NCI-H524 (cell line): ENCODE measurements at places on chromosomes 4 and X.
A peak's percentile ranks its signal among the peaks of the same experiment; 100 is the strongest.

GRCh38 chr4:168945291-168945690 is 64.8 kb downstream of the CBR4 start:
- DNase-seq, result peak; percentile 10

- no peak for DNase-seq
Observed at GRCh38 chr4:77636902-77637301, 31.3 kb downstream of the CXCL13 start.

- no peak for DNase-seq
Observed at GRCh38 chrX:3142259-3143042, 101.2 kb downstream of the ARSF start.

GRCh38 chrX:3638280-3638873 is 75.1 kb downstream of the PRKX start:
- DNase-seq, result peak; percentile 3

GRCh38 chrX:115892787-115893671 is 277.5 kb upstream of the AGTR2 start:
- peak; percentile 72 for DNase-seq

DNA sequence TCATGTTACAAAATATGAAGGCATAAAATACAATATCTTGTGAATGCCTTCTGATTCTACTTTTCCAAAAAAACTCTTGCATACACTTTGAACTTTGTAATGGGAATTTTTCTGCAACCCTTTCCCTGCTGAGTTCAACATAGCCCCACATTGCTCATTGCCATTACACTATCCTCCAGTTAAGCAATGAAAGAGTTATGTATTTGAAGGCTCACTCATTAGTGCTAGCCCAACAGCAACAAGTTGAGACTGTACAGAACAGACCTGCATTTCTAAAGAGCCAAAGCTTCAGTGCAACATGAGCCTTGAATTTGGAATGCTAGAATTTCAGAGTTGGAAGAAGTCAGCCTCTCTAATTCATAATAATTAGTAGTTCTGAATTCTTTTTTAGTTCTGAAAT is 44.4 kb upstream of the STAG2 start:
- no peak for DNase-seq

DNA sequence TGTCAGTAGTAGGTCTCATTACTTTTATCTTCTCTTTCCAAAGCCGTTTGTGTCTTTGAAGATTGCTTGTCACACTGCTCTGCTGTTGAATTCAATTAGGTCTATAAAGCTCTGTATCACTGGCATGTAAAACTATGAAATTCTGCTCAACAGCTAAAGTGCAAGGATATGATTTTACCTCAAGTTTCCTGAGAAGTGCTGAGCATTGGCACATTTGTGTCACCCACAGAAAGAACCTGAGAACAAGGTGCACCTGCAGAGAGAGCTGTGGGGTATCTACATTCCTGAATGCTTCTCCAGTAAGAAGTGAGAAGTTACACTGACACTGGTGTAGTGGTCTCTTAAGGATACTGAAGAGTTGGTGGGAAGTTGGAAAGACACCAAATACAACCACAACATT is 274.0 kb downstream of the INPP4B start:
- DNase-seq, result no peak

GRCh38 chr4:173247321-173247720 is 78.7 kb downstream of the GALNT7 start:
- DNase-seq, result peak; percentile 63

DNA sequence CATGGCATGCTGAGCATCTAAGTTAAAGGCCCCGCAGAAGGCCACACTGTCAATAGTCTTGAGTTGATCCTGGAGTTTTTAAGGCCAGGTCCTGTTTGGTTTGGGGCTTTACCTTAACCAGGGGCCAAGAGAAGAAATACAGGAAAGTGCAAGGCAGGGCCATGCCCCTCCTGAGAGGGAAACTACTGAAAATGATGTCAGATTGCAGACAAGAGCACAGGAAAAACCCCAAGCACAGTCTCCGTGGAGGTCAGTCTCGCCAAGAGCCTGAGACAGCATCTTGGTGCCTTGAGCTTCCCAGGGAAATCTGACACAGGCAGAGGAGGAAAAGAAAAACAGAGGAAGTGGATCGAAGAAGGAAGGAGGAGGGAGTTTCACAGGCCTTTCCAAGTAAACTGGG is 32.2 kb upstream of the GATB start:
- no peak for DNase-seq

DNA sequence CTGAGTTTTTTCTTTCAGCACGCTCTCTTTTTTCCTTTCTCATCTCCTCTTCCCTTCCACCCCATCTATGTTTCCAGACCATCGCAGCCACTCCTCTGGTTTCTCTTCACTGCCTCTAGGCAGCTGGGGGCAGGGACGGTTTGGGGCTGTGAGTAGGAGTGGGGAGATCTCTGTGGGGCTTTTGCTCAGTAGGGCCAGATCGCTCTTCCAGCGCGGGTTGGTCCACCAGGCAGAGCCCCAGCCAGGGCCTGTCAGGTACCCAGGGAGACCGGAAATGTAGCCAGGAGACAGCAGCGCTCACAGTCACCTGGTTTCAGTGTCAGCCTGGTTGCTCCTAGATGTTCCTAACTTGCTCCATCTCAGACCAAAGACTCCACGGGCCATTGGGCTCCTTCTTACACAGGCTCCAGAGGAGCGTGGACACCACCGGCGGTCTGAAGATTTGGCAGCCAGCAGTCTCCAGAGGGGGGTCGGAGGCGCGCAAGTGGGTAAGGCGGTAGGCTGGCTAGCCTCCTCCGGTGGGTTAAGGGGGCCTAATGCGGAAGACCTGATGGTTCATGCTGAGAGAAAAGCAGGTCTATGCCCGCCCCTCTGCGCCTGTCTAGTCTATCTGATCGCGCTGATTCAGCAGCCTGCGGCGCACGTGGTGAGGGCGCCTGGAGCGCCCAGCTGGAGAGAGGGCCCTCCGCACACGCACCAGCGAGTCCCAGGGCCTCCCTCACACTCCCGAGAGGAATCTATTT is 1.8 kb downstream of the FGF5 start:
- DNase-seq, result no peak

DNA sequence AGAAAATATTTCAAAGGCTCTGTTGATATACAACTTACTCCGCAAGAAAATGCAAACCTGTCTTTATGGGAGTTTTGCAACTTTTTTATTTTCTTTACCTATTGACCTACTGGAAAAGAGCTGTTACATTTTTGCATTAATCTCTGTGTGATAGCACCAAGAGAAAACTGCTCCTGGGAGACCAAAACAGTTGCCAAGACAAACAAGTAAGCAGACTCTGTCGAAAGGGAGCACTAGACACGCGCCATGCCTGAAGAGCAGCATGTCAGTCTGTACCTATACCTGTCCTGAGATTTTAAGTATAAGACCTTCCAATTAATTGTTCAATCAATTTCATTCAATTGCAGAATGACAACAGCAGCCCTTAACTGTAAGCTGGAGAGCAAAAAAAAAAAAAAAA is 56.0 kb upstream of the TECRL start:
- no peak for DNase-seq

DNA sequence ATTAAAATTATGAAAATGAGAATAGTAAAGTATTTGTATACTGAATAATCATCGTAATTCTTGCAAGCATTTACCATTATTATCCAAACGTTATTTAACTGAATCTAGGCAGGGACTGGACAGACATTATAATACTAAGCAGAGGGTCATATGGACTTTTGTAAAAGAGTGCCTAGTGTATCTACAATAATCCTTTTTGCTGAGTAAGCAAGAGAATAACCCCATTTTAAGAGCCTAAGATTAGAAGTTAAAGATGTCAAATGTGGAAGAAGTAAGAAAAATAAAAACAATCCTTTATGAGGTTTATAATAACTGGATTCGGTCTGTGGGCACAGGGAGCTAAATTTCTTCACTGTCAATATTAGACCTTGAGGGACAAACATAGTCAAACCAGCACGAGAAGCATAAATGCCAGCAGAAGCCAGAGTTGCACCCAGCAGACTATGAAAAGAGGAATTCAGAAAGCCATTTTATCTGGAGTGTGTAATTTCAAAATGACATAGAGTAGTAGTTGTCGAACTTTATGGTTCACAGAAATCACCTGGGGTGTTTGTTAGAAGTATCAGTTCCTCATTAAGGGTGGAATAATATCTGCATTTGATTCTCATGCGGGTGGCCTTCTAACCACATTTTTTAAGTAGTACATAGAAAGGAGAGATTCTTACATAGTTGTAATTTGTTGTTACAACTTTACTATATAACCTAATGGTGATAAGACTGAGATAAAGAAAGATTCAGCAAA is 39.7 kb upstream of the DCLK2 start:
- no peak for DNase-seq

DNA sequence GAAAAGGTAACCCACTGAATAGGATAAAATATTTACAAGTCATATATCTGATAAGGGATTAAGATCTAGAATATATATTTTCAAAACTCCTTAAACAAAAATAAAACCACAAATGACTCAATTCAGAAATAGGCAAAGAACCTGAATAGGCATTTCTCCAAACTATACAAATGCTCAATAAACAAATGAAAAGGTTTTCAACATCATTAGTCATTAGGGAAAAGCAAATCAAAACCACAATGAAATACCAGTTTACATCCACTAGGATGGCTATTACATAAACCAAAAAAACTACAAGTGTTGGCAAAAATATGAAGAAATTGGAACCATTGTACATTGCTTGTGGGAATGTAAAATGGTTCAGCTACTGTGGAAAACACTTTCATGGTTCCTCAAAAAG is 167.0 kb upstream of the GALNT7 start:
- no peak for DNase-seq

DNA sequence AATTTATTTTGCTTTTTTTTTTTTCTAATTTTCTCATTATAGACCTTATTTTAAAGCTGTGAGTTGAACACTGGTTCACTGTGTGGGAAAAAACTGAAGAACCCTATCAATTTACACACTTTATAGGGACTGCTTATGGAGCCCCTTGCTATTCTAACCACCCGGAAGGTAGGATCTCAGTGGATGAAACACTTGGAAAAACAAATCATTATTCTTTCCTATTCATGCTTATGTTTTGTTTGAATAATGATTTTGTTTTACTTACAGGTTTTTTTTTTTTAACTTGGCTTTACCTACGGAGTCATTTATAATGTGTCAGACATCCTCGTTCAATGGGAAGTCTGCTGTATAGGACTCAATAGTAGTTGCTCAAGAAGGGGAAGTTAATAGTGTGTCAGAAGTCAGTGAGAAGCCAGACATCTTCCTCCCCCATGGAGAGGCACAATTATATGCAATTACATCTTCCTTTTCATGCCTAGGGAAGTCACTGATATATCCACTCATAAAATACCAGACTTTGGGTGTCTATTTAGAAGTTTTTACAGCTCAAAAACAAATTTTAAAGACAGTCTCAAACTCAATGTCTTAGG is 113.2 kb downstream of the ARSF start:
- no peak for DNase-seq

DNA sequence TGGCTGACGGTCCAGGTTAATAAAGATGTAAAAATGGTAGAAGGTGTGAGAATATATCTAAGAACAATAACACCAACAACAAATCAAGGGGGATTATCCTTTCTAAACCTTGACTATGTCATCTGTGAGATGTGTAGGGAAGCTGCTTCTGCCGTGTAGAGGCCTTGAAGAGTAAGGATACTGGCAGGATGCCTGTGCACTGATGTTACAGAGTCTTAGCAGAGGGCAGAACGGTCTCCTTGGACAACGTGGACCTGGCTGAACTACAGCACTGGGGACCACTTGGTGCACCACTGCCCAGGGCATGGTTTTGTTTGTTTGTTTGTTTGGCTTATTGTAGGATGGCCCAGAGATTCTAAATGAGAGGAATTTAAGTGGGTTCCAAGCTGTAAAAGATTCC is 33.5 kb downstream of the GPAT3 start:
- DNase-seq, result no peak

DNA sequence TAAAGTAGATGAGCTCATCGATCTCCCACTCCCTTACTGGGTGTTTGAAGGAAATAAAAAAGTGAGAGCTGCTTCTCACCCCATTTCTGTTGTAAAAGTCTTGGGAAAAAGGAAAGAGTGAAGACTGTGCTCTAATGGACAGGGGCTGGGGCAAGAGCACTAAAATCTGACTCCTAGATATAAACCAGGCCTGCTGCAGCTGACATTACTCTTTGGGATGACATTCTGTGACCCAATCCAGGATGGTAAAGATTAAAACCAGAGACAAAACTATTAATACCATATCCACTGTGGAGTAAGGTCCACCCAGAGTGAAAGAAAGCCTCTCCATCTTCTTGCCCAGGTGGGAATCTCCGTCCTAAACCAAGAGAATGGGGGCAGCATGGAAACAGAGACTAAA is 20.1 kb upstream of the NEUROG2 start:
- no peak for DNase-seq

DNA sequence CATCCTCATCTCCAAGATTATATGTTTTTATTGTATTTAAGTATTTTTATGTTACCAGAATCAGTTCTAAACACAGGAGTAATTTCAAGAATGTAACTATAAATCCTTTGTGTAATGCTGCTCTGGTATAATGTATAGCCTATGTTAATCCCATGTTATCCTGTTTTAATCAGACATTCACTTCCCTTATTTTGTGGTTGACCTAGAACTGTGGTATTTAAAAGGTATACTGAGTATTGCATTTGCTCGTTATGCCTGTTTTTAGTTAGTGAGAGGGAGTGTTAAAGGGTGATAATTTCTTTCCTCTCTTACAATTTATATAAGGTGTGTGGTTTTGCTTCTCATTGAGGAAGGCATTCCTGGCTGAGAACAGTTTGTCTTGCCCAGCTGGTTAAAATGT is 26.2 kb downstream of the MTM1 start:
- DNase-seq, result no peak

DNA sequence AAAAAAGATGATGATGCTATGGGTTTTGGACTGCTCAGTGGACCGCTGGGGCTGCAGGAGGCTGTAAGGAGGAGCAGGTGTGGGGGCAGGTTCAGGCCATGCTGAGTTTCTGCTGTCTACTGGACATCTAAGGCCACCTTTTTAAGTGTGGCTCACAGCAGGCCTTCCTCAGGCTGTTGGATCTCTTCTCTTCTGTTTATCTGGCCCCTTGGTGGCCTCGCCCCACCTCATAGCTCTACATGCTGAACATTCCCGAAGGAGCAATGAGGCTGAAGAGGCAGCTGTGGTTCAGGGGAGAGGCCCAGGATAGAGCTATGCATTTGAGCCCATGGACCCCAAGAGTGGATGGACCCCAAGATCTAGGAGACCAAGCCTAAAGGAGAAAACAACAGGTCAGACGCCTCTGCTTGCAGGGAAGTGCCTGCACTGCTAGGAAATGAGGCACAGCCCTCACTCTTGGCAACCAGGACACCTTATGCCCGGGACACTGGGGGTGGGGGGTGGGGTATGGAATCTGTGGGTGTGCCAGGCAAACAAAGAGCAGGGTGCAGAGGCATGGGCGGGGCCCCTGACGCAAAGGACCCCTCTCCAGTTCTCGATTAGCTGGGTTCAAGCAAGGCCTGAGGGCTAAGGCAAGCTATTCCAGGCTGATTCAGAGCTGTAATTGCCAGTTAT is 168.9 kb downstream of the BCOR start:
- DNase-seq, result no peak

GRCh38 chr4:115790812-115791211 is 677.4 kb upstream of the NDST4 start:
- no peak for DNase-seq

GRCh38 chr4:153067376-153067775 is 131.3 kb downstream of the FHDC1 start:
- no peak for DNase-seq

GRCh38 chr4:27215220-27215826 is 354.7 kb downstream of the STIM2 start:
- no peak for DNase-seq
